ENCODE measurements at places on chromosomes 4 and X.
A peak's percentile ranks its signal among the peaks of the same experiment; 100 is the strongest.

- no peak for DNase-seq
Observed at GRCh38 chr4:177127658-177128057, 182.0 kb upstream of the NEIL3 start.

DNA sequence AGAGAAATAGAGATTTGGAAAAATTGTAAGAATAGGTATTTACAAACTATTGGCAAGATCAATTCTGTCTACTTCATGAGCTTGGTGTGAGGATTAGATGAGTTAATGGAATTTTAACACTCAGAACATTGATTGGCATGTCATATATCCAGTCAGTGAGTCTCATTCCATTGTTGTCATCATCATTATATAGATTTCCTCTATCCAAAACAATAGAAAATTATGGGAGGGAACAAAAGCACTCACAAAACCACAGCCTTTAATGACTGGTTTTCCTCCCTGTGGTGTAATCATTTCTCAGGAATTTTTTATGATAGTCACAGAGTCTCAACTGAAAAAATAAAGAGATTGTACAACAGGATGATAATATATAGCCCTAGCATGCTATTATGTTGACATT lies 21.1 kb downstream of the KLHL5 start:
- DNase-seq: no peak

DNA sequence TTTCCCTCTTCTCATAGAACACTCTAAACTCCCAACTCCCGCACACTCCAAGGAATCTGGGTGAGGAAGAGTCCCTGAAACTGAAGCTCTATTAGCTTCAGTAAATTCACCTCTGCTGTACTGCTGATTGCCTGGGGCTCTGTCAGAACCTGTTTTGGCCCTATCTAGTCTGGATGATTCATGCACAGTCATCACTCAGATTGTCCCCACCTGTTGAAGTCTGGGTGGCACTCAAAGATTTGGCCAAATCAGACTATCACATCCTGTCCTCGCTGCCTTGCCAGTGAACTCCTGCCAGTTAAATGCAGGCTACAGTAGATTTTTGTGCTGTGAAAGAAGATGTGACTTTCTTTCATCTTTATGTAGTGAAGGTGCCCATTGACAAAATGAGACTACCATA lies 63.5 kb upstream of the EMCN start:
- DNase-seq: no peak

- no peak for DNase-seq
Observed at GRCh38 chr4:149719806-149720205, 95.8 kb downstream of the IQCM start.

- DNase-seq: no peak
Observed at GRCh38 chr4:15077969-15078368, 75.7 kb downstream of the CPEB2 start.

DNA sequence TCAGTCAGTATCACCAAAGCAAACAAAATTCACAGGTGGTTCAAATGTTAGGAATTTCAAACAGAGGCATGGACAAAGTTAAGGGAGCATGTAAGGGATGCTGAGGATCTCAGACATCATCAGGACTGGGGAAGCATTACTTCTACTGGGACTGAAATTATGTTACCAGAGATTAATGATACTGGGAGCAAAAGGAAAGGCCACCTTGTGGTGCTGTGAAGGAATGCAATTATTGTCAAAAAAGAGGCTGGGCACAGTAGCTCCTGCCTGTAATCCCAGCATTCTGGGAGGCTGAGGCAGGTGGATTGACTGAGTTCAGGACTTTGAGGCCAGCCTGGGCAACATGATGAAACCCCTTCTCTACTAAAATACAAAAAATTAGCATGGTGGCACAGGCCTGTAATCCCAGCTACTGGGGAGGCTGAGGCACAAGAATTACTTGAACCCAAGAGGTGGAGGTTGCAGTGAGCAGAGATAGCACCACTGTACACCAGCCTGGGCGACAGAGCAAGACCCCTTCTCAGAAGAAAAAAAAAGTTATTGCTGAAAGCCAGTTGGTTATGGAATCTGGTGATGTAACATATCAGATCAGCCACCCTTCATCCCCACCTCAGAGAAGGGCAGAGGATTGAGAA lies 954.3 kb downstream of the PCDH7 start:
- peak; percentile 5 for DNase-seq

DNA sequence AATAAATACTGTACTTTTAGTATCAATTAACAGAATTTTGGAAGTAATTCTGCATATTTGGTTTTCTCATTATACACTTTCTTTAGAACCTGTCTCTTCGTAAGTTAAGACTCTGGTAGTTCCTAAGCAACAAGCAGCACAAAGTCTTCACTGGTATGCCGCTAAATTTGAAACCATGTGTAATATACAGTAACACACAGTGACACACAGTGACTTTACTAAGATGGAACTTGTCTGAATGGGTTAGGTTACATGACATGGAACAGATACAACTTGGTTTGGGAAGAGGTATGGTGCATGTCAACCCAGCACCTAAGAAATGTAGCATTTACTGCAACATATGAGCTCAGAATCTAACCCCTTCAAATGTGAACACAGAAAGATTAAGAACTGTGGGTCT lies 83.5 kb upstream of the PRSS48 start:
- DNase-seq: no peak

- no peak for DNase-seq
Observed at GRCh38 chr4:1226144-1226481, 22.8 kb downstream of the CTBP1 start.

DNA sequence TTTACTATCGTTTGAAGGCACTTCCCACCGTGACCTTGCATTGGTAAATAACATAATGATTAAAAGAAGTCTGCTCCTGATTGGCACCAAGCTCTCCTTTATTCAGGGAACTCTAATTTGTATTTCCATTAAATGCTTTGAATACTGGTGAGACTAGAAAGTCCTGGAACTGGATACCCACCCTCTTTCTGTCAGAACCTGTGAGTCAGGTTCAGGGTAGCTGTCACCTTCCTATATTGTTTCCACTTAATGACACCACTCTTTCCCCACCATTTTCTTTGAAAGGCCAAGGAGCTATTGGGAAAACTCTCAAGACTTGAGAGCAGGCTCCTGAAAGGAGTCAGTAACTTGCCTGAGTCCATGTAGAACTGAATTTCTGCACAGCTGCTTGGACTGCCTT lies 55.9 kb upstream of the RASSF6 start:
- DNase-seq: no peak

GRCh38 chr4:54276641-54277430 lies 47.7 kb downstream of the PDGFRA start:
- no peak for DNase-seq

DNA sequence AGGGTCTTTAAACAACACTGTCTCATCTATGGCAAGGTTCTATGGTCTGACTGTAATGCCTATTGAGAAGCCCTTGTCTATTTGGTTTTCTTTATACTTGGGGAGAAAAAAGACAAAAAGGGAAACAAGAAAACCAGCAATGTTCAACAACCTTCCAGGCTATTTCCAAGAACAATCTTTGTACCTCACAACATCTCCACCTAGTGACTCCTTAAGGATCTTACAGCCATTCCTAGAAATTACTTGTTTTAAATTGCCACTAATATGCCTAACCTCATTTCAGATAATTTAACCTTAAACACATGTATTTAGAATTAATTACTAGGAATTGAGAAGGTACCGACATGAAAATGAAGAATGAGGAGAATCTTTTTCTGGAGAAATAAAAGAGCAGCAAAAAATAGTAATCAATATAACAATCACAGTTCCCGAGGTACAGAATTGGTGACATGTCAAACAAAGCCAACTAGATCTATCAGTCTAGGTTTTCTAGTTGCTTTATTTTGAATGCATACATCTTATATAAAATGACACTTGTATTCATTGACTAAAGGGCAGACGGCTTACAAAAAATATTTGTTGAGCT lies 1.6 kb upstream of the RBM46 start:
- no peak for DNase-seq

DNA sequence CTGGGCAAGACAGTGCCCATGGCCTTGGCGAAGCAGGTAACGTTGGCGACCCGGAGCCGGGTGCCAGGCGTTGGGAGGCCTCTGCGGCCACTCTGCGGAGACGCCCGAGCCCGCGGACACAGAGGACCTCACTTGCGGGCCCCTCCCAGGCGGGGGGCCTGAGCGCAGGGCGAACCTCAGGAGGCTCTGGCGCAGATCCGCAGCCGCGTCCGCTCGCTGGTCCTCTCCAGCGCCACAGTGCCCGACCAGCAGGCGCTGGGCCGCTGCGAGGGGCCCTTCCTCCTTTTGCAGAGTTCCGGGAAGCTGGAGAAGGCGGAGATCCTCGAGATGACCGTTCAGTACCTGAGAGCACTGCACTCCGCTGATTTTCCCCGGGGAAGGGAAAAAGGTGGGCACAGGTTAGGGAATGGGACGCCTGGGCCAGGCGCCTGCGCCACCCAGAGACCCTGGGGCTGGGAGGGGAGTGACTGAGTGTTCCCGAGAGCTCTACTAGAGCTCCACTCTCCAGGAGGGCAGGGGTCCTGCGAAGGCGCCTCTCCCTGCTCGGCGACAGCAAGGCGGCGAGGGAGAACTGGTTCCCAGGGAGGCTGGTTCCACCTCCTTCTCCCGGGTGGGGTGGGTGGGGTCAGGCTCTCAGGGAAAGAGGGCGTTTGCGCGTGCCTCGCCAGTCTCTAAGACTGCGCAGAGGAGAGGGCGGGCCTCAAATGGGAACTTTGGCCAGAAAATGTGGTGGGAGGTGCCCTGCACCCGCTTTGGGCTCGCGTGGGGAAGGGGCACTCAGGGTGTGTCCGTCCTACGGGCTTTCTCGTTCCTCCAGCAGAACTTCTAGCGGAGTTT lies 1.4 kb downstream of the HELT start:
- peak; percentile 33 for DNase-seq

- DNase-seq: no peak
Observed at GRCh38 chr4:101229116-101229515, 118.2 kb downstream of the PPP3CA start.

DNA sequence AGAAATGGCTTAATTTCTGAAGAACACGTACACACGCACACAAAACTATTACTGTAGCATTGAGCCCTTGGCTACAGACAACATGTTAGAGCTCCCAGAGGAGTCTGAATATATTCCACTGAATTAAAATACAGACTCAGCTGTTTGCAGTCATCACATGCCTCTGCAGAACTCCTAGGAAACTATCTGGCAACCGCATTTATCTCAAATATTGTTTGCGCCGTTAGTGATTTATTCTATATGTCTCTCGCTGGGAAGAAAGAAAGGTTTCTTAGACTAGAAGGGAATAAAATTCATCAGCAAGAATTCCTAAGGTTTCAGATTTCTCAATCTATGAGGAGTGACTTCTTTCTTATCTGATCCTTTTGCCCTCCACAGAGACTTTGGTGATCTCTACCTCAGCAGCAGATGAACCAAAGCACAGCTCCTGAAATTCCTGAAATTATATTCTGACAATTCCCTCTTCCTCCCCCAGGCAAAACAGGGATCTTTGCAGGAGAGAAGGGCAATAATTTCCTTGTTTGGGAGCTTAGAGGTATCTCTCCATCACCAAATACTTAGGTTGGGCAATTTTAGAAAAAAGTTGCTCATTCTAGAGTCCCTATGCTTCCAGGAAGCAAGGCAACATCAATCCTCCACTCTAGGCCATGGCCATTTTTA lies 199.2 kb downstream of the APBB2 start:
- DNase-seq: no peak

GRCh38 chrX:140141444-140142029 lies 176.2 kb upstream of the CXorf66 start:
- DNase-seq: peak; percentile 64

DNA sequence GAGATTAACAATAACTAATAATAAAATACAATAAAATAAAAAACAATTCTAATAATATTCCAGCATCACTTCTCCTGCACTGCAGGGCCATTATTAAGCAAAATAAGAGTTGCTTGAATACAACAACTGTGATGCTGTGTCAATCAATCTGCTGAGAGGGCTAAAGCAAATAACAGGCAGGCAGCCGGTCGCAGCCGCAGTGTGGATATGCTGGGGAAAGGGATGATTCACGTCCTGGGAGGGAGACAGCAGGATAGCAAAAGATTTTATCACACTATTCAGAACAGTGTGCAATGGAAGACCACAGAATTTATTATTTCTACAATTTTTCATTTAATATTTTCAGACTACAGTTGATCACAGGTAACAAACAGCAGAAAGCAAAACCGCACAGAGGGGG lies 76.5 kb upstream of the SMARCAD1 start:
- no peak for DNase-seq

GRCh38 chrX:46340696-46341095 lies 204.5 kb downstream of the ZNF674 start:
- DNase-seq: no peak

DNA sequence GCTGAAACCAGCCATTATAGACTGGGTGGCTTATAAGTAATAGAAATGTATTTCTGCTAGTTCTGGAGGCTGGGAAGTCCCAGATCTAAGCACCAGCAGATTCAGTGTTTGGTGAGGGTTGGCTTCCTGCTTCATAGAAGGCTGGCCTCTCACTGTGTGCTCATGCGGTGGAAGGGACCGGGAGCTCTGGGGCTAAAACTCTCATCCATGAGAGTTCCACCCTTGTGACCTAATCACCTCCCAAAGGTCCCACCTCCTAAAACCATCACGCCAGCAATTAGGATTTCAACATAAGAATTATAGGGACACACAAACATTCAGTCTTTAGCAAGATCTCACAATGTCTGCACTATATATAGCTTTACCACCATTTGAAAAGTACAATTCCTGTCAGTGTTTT lies 215.2 kb downstream of the CBR4 start:
- no peak for DNase-seq

DNA sequence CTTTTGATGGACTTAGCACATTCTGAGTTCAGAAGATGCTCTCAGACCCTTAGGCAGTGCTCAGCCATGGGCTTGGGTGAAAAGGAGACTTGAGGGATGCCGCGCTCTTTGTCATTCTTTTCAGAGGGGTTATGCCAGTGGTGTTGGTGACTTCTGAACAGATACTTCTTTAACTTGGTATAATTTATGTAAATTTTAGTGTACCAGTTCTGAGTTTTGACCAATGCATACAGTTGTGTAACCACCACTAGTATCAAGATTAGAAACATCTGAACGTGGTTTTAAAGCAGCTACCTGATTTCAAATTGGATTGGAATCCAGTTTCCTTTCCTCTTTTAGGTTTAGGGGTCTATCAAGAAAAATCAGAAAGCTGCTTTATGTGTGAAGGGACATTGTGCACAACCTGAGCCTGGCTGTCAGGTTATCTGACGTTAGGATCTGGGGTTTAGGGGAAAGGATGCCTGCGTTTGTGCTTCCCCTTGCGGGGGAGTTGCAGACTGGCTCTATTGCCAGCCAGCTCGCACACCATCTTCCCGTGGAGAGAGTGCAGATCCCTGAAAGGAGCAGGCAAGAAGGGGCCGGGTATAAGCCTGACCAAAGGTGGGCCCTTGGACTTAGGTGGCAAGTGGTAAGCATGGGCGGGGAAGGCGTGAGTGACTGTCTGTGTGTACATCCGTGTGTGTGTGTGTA lies 19.0 kb downstream of the SMS start:
- no peak for DNase-seq

- DNase-seq: no peak
Observed at GRCh38 chrX:134460862-134461220, 876 bp downstream of the HPRT1 start.

GRCh38 chr4:15341733-15342300 lies 86.0 kb upstream of the C1QTNF7 start:
- no peak for DNase-seq

GRCh38 chr4:139596034-139596683 lies 40.1 kb upstream of the SETD7 start:
- DNase-seq: no peak

All from nephron progenitor cell (in vitro differentiated cells).